ENCODE measurements at places on chromosomes 11 and 22. TPM values are rescaled to one million over a fixed set of nuclear protein-coding genes. Genes with fewer than 3 reads are reported as not detected.

- no peak for DNase-seq
Observed at GRCh38 chr11:115617767-115618166, 113.6 kb upstream of the CADM1 start.

DNA sequence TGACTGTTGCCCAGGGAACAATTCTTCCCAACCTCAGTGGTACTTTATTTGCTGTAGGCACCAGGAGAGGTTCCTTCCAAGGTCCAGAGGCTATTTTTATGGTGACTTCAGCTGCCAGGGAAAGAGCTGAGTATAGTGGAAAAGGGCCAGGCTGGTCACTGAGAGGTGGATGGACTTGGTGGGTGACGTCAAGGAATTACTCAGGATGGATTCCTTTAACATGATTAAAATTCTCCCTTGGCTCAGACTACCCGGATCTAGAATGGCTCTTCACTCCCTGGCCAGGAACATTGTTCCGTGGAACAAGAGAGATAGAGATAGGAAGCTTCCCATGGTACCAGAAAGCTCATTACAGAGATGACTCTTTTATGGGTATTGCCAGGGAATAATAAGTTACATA is 8.7 kb upstream of the CALCA start:
- no peak for DNase-seq

- peak; percentile 33 for DNase-seq
Observed at GRCh38 chr22:46593211-46593681, 26.9 kb upstream of the GRAMD4 start.

GRCh38 chr11:109425554-109425953 is 3.6 kb downstream of the C11orf87 start:
- no peak for DNase-seq

- no peak for DNase-seq
Observed at GRCh38 chr11:131579932-131580387, 209.5 kb downstream of the NTM start.

GRCh38 chr11:128906185-128907050 is 15.3 kb downstream of the KCNJ5 start:
- DNase-seq, result no peak

DNA sequence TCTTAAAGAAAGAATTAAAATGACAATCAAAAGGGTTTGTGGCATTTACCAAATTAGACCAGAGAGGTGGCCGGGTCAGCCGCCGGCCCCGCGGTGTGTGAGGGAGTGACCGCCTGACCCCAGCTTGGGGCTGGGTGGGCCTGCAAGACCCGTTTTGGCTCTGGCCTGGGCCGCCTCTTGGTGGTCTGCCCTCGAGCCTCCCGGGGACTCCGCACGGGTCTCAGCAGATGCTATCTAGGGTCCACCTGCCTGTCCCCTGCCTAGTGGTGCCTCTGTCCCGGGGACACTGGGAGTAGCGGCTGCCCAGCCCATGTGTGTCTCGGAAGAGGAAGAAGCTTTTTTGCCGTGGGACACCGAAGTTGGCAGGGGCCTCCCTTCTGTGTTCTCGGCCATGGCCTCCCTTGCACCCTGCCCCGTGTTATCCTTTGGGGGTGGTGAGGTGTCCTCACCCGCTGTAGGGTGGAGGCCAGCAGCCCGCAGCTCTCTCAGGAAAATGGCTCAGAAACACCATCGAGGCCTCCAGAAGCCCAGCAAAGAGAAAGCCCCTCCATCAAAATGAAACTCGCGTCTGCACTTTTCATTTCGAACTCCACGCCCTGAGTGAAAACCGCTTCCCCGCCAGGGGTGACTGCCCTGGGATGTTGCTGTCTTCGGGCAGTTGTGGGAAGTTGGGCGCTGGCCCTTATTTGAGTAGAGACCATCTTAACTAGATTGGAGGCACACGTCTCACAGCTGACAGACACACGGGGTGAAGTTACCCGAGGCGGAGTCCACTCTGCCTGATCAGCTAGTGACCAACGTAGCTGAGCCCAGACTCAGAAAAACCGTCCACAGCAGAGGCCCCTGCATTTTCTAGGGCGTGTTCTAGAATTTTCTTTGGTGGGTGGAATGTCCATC is 8.0 kb downstream of the CCND1 start:
- no peak for DNase-seq

DNA sequence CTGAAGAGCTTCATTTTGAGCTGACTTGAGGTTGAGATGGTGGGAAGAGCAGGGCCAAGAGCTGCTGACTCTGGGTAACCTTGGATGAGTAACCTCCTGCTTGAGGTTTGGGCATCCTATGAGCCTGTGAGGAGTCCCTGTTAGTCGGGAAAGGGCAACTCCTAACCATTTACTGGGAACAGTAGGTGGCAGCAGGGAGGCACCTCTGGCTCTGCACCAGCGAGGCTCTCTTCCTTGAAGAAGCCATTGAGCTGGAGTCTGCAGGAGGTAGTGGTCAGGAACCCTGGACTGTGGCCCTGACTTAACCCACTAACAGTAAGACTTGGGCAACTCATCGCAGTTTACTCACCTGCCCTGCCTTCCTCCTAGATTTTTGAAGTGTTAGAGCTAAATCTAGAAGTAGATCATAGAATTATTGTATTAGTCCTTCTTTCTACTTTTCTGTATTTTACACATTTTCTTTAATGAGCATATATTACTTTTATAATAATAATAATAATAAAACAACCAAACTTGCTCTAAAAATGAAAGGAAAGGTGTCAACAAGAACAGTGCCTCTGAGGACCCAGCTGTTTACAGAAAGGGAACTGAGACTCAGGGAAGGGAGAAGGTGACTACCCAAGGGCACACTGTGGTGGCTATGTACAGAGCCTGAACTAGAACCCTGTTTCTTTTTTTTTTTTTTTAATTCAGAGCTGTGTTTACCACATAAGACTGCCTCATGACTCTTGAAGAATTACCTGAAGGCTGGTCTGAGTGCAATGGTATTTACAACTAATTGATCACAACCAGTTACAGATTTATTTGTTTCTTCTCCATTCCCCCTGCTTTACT is 47.5 kb downstream of the MEI1 start:
- peak; percentile 81 for DNase-seq

DNA sequence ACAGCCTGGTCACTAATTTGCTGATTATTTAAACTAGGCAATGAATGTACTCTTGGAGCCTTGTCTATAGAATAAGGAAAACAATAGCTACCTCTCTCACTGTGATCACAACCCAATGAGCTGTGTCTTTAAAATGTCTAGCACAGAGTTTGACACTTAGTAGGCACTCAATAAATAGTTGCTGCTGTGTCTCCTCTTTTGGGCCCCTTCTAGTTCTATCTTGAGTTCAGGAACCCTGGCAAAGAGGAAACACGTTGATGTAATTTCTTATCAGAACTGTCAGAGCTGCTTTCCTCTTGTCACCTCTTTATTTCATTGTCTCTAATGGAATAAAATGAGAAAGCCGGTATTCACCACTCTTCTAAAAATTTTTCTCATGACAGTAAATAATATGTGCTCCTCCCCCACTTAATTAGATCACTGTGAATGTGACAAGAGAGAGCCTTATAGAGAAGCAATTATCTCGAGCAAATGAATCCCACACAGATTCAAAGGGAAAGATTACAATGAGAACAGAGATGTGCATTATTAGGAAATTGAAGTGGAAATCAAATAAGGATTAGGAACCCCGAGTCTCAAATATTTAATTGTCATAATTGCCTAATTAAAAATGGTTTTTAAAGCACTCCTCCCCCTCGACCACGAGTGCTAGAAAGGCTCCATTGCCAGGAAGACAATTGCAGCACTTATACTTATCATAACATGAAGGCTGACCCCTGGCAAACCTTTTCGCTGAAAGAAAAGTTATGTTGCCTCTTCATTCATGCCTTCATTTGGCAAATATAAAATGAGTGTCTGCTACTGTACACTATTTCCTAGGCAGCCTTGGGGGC is 175.0 kb upstream of the BDNF start:
- no peak for DNase-seq

DNA sequence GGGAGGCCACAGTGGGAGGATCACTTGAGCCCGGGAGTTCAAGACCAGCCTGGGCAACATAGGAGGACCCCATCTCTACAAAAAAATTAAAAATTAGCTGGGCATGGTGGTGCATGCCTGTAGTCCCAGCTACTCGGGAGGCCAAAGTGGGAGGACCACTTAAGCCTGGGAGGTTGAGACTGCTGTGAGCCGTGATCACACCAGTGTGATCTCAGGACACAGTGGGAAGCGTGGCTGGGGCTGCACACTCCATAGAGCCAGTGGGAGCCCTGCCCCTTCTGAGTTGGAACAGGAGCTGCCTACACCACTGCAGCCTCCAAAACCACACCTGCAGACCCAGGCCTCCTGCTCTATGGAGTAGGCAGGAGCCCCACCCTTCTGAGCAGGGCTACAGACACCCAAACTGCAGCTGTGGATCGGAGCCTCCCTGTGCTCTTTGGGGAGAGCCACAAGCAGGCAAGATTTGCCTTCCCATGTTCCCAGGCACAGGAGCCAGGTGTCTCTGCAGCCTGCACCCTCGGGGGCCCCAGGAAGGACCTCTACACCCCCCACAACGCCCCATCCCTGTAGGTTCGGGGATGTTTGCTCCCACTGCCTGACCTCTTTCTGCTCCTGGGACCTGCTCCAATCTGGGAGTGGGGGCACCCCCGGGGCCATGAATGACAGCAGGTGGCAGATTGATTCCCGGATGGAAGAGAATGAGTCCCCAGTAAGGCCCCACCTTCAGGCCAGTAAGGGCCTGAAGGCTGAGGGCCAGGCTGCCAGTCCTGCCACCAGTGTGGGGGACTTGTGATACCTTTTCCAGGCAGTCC is 245.4 kb downstream of the BUD13 start:
- no peak for DNase-seq

MS4A2 gene
- total RNA-seq, result 40.3 TPM

RAB3IL1 gene
- not detected for total RNA-seq

RGL4 gene
- 11.6 TPM for total RNA-seq
